NCI-H345 (cell line): ENCODE measurements at places on chromosomes 16 and 17.

GRCh38 chr17:80844418-80844990 lies 147.1 kb upstream of the CHMP6 start:
- DNase-seq, result no peak

DNA sequence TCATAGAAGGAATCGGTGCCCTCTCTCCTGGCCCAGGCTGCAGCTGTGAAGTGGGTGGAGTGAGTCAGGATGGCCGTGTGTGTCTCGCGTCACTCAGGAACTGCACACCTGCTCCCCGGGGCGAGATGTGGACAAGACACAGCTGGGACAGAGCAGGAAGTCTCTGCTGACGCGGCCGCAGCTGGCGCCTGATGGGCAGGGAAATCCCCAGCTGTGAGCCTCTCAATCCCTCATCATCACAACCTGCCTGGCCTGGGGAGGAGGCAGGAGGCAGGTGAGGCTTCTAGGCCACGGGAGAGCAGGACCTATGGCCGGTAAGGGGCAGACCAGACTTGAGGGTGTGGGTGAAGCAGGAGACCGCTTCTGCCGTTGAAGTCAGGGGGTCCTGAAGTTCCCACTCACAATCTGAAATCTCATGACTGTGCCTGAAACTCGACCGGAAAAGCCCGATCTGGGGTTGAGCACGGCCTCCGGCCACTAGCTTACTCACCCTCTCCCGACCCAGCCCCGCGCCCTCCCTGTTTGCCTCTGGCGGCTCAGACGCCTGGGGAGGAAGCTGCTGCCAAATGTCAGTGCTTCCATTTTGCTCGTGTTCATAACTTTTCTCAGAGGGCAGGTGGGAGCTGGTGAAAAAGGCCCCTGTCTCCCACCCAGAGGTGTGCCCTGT lies 1.1 kb upstream of the TRPV3 start:
- no peak for DNase-seq

DNA sequence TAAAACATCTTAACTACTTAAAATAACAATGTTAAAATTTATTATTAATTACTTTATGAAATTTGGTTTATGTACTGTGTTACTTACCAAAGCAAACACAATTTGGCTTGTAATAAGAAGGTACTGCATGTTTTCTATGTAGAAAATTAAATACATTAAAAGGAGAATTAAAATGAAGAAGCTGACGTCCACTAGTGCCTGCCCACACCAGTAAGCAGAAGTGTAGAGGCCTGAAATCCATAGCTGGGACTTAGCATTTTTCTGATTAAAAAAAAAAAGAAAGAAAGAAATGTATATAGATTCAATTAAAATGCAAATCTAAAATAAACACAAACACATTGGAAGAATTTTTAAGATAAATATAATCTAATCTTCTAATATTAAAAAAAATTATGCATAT lies 35.8 kb upstream of the ABCA9 start:
- DNase-seq, result no peak

GRCh38 chr17:66689221-66689620 lies 145.7 kb upstream of the CACNG5 start:
- DNase-seq, result no peak

- no peak for DNase-seq
Measured at GRCh38 chr17:1552932-1553331, 9.7 kb downstream of the PITPNA start.

DNA sequence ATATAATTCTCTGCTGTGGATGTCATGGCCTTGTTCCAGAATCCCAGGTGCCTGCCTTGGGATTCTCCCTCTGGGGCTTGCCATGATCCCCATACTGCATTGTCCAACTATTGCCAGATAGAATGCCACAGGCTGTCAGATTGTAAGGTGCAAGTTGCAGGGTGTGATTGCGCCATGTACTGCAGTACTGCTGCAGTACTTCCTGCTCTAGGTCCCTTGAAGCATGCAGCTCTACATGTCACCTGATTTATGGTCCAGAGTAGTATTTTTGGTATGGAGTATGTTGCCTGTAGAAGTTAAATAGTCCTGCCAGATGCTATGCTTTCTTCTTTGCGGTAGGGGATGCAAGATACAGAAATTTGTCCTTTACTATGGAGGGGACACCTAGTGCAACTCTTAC lies 7.0 kb upstream of the SLFN5 start:
- DNase-seq, result no peak

DNA sequence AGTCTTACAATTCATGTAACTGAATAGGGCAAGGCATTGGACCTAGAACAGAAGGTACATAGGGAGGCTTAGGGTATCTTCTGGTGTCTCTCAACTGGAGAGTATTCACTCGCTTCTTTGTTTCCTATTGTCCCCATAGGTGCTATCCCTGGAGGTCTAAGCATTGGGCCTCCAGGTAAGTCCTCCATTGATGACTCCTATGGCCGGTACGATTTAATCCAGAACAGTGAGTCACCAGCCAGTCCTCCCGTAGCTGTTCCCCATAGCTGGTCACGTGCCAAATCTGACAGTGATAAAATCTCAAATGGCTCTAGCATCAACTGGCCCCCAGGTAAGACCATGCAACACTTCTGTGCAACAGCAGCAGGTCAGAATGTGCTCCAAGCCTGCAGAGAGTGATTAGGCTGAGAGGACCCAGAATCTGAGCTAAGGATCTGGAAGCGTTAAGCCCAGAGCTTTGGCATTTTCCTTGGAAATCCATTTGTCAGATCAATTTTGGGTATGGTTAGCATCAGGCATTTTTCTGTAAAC lies 35.7 kb downstream of the TMC6 start:
- DNase-seq, result no peak
